Foreskin keratinocyte (primary cell): ENCODE measurements at places on chromosomes 7 and 10.

- DNase-seq = no peak
Observed at GRCh38 chr7:151088019-151088855, 2.0 kb downstream of the AGAP3 start.

GRCh38 chr10:96721207-96721572 lies 876 bp upstream of the PIK3AP1 start:
- no peak for DNase-seq

DNA sequence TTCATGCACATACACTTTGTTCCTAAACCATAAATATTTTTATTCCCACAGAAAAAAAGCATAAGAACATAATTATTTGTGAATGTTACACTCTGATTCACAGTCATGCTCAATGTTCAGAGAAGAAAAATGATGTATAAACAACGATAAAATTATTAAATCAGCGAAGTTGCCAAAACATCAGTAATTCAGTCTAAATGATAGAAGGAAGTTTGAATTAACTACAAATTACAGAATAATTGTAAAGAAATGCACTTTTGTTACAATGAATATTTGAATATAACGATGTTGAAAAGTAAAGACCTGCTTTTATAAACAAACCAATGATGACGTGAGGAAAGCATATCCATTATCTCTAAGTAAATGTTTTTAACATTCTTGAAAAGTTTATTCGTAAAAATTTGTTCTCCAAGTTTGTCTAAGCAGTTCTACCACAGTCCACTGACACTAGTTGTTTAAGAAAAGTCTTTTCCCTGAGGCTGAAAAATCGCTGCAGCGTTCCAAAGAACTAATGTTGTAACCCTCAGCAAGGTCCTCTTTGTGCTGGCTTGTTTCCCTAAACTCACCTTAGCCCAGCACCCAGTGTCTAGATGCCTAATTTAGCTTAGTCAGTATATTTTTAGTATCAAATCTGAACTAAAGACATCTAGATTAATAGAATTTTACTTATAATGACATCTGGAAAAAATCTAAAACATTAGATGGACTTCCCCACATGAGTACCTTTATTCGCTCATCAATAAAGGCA lies 30.4 kb downstream of the TSPAN12 start:
- DNase-seq = no peak

GRCh38 chr10:34092891-34093290 lies 722.2 kb downstream of the PARD3 start:
- DNase-seq = peak; percentile 26

GRCh38 chr7:91582799-91583477 lies 297.6 kb downstream of the MTERF1 start:
- DNase-seq = no peak

- DNase-seq = peak; percentile 41
Observed at GRCh38 chr7:123571684-123572083, 14.1 kb upstream of the NDUFA5 start.

DNA sequence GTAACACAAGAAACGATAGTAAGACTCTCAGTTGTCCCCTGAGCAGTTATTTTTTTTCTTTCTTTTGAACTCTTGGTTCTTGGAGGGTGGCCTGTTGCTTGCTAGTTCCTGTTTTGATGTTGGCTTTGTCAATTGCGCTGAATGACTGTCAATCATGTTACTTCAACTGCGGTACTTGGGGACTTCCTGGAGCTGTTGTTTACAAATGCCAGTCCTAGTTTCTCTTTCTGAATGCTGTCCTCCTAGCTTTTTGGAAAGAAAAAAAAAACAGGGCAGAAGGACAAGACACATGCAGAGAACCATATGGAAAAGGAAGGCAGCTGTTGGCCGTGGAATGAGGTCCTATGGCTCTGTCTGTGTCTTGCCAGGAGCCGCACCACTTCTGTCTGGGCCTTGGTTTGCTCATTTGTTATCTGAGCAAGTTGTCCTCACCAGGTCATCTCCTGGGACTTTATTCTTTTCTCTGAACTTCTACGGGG lies 7.0 kb upstream of the PDCD4 start:
- no peak for DNase-seq

DNA sequence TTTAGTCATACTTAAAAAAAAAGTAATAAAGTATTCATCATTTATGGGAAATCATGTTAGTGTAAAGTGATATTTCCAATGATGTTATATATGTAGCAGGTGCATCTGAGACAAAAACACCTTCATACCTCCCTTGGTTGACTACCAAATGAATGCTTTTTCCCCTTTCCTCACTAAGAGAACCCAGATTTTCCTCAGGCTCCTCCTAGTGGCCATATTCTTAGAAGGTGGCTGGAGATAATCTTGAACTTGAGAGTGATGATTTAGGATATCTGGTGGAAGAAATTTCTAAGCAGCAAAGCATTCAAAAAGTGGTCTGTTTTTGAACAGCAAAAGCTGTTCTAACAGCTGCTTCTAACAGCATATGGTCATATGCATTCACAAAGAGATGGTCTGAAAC lies 16.8 kb upstream of the DNAH11 start:
- DNase-seq = no peak

GRCh38 chr7:74587435-74588126 lies 69.9 kb upstream of the GTF2I start:
- DNase-seq = peak; percentile 66

- no peak for DNase-seq
Observed at GRCh38 chr7:25369786-25370185, 141.5 kb upstream of the NPVF start.

DNA sequence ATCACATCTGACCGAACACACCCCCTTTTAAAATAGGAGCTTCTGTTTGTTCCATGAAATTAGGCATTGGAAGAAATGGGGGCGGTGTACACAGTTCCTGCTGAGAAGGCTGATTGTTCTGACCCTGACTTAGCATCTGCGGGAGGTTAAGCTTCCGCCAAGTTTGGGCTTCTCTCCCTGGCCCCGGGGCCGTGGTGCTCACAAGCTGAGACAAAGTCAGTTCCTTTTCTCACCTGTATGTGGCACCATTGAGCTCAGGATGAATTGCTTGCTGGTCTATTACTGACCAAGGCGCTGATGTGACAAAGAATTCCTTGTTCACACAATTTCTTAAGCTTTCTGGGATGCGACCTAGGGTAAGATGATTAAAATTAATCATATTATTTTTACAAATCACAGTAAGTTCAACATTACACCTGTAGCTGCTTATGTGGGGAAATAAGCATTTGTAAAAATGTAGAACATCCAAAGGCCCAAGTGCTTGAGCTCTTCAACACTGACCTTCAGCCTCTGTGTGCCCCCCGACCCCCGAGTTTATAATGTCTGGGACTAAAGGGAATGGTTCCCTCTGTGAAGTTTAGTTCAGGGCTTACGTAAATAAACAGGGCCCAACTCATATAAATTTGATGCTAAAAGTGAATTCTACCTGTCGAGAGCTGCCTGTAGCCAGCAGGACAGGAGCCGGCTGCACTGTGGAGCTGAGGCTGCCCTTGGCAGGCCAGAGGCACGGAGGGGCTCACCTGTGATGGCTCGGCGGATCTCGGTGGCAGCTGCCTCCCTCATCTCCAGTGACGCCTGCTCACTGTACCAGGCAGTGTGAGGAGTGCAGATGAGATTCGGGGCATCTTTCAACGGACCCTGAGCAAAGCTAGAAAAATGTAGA lies 50.8 kb downstream of the ZRANB1 start:
- no peak for DNase-seq
